ENCODE measurements at places on chromosomes 4 and X.

GRCh38 chr4:169400832-169401231, 130.1 kb upstream of the SH3RF1 start:
- H3K36me3 ChIP-seq: peaks cover 11% of the 10 kb centered on the region
- H3K27me3 ChIP-seq: no peaks in the 10 kb centered on the region
- H3K4me1 ChIP-seq: peaks cover 25% of the 10 kb centered on the region
- H3K27ac ChIP-seq: no peak overlapping the region
- H3K4me3 ChIP-seq: no peak overlapping the region
- DNase-seq: no peak

DNA sequence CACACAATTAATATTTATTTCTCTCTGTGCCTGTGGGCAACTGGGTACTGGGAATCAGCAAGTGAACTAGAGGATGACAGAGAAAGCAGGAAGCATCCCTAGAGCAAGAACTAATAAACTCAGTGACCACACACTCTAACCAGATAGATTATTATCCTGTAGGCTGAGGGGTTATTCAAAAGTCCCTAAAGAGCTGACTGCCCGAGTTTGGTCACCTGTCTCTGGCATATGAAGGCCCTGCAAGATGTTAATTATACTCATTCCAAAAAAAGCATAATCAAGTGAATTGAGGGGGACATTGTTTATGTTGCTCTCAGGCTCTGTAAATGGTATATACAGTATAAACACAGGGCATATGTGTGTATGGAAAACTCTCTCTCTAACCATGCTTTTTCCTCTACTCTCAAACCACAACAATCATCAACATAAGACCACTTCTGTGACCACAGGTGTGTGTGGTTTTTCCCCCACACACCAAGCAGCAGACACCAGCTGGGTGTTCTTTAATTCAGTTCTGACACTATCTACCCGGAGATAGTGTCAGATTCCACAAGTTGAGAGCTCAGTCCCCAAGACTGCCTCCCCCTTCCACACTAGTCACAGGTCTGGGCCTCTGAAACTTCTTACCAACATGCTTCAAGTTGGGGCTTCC, 6.2 kb upstream of the HPSE start:
- no peak for DNase-seq
- no peak overlapping the region for H3K4me3 ChIP-seq
- no peaks in the 10 kb centered on the region for H3K36me3 ChIP-seq
- no peaks in the 10 kb centered on the region for H3K4me1 ChIP-seq
- no peaks in the 10 kb centered on the region for H3K27me3 ChIP-seq

- H3K36me3 ChIP-seq: no peaks in the 10 kb centered on the region
- no peaks in the 10 kb centered on the region for H3K27me3 ChIP-seq
- H3K27ac ChIP-seq: no peak overlapping the region
- DNase-seq: no peak
- no peak overlapping the region for H3K4me3 ChIP-seq
Measured at GRCh38 chr4:184932343-184932742, 85.9 kb upstream of the HELT start.

GRCh38 chr4:177109769-177110168, 199.9 kb upstream of the NEIL3 start:
- H3K36me3 ChIP-seq: no peaks in the 10 kb centered on the region
- H3K27me3 ChIP-seq: no peaks in the 10 kb centered on the region
- H3K4me3 ChIP-seq: no peak overlapping the region
- no peaks in the 10 kb centered on the region for H3K4me1 ChIP-seq
- DNase-seq: no peak
- H3K27ac ChIP-seq: no peak overlapping the region

All from RWPE2 (cell line).